ENCODE measurements at places on chromosomes 1 and 21. TPM values are rescaled to one million over a fixed set of nuclear protein-coding genes. Genes with fewer than 3 reads are reported as not detected.

The OVAAL gene
- not detected for total RNA-seq

The CCDC17 gene
- 5.1 TPM for total RNA-seq

The CTSS gene
- total RNA-seq = 0.11 TPM

The SMIM1 gene
- 10.3 TPM for total RNA-seq

The COA7 gene
- 7.3 TPM for total RNA-seq

The DEGS1 gene
- total RNA-seq = 28.9 TPM

The MPZ gene
- 2.0 TPM for total RNA-seq

The CAMK1G gene
- 0.50 TPM for total RNA-seq

The ZBTB8B gene
- 2.7 TPM for total RNA-seq

The CGN gene
- total RNA-seq = 32.6 TPM

The CYP4B1 gene
- total RNA-seq = 0.92 TPM

The SERINC2 gene
- 35.1 TPM for total RNA-seq

The C1orf185 gene
- not detected for total RNA-seq

The TNFSF18 gene
- total RNA-seq = not detected

The HCRTR1 gene
- total RNA-seq = not detected

The CSMD2 gene
- total RNA-seq = 2.1 TPM

The NOS1AP gene
- total RNA-seq = 4.8 TPM

DNA sequence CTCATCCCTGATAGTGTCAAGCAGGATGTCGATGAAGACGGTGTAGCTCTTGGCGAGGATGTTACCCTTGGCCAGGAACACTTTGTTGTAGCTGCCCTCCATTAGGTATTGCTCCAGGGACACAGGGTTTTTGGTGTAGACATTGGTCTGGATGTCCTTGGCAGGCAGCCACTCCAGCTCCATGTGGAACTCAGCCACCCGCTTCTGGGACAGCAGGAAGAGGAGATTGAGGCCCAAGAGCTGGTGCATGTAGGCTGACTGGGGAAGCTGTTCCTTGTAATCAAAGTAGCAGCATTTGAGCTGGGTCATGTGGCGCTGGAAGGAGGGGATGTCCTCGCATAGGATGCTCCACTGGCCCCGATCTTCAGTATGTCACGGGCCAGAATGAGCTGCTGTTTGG is 9.5 kb downstream of the IL6R start:
- no peaks in the 10 kb centered on the region for H3K36me3 ChIP-seq
- DNase-seq = no peak
- H3K4me1 ChIP-seq = peaks cover 4% of the 10 kb centered on the region
- no peaks in the 10 kb centered on the region for H3K27me3 ChIP-seq
- H3K4me3 ChIP-seq = no peak overlapping the region

GRCh38 chr1:43760745-43761317 is 53.5 kb downstream of the ST3GAL3 start:
- H3K4me1 ChIP-seq = peaks cover 11% of the 10 kb centered on the region
- H3K4me3 ChIP-seq = no peak overlapping the region
- no peak overlapping the region for H3K27ac ChIP-seq
- H3K36me3 ChIP-seq = no peaks in the 10 kb centered on the region
- no peaks in the 10 kb centered on the region for H3K27me3 ChIP-seq

DNA sequence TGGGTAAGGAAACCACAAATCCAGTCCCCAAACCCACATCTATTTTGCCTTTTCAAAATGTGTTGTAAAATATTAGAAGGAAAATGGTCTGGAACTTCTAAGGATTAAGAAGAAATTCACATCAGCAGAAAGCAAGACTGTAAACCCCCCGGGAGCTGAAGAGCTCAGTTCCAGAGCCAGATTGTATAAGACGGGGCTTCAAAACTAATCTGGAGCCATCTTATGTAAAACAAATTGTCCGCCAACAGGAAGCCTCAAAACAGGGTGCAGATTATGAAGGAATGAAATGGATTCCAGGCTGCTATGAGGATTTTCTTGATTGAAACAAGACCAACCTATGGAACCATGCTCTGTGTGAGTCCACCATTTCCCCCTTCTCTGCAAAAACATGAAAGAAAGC is 25.1 kb upstream of the HUNK start:
- no peaks in the 10 kb centered on the region for H3K4me1 ChIP-seq
- DNase-seq = no peak
- no peaks in the 10 kb centered on the region for H3K36me3 ChIP-seq
- no peaks in the 10 kb centered on the region for H3K27me3 ChIP-seq
- no peak overlapping the region for H3K4me3 ChIP-seq

DNA sequence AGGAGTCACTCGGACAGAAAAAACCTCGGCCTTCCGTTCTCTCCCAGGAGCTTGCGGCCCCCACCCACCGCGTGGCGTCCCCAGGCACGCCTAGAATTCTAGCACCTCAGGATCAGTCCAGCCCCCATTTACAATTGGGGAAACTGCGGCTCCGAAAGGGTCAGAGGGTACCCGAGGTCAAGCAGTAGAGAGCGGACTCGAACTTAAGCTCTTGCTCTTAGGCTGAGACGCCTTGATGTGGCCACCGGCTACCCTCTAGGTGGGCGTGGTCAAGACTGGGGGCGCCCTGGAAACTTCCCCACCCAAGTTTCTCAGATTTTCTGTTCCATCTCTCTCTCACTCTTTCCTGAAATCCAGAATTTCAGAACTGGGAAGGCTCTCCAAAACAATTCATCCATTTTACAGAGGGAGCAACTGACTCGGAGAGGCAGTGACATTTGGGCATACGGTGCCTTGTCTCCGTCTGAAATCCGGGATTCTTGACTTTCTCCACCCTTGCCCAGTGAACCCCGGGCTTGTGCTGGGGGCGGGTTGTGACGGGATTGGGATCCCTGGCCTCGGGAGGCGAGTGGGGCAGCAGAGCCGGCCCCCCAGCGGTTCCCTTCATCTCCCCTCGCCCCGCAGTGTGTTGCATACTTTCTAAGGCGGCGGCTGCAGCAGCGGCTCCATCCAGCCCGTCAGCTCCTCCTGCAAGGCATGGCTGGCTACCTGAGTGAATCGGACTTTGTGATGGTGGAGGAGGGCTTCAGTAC is 777 bp downstream of the AZIN2 start:
- H3K27me3 ChIP-seq = peaks cover 51% of the 10 kb centered on the region
- peak overlapping the region; percentile 83 for H3K4me3 ChIP-seq
- H3K4me1 ChIP-seq = no peaks in the 10 kb centered on the region
- no peaks in the 10 kb centered on the region for H3K36me3 ChIP-seq
- no peak overlapping the region for H3K27ac ChIP-seq
- peak; percentile 71 for DNase-seq

DNA sequence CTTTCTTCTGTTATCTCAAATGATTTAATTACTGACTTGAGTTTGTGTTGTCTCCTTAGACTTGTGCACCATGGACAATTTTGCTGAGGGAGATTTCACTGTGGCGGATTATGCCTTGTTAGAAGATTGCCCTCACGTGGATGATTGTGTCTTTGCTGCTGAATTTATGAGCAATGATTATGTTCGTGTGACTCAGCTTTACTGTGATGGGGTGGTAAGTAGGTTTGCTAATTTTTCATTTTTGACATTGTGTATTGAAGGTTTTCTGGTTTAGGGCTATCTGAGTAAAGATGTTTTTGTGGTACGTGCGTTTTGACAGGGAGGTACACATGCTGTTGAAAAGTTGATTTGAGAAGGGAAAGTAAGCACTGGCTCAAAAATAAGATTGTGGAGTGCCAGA is 14.1 kb downstream of the TTC3 start:
- peaks cover 62% of the 10 kb centered on the region for H3K36me3 ChIP-seq
- no peak for DNase-seq
- H3K4me1 ChIP-seq = no peaks in the 10 kb centered on the region

DNA sequence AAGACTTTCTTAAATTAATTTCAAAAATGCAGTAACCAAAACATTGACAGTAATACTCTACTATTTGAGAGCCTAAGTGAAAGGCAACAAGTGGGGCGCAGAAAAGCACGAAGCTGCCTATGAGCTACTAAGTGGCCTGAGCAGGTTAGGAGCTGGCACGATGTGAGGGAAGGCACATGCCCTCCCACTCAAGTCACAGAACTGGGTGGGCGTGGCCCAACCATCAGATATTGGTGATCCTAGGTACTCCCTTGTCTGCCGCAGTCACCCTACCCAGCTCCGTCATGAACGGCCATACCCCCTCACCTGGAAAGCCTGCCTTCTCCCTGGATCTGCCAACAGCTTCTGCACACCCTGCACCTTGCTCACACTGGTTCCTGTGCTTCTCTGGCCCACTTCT is 40.8 kb downstream of the SSBP3 start:
- no peak for DNase-seq
- H3K4me1 ChIP-seq = peaks cover 30% of the 10 kb centered on the region
- no peaks in the 10 kb centered on the region for H3K27me3 ChIP-seq
- H3K36me3 ChIP-seq = peaks cover 88% of the 10 kb centered on the region
- no peak overlapping the region for H3K27ac ChIP-seq

GRCh38 chr1:155245163-155245524 is 10.1 kb downstream of the ENTREP3 start:
- no peaks in the 10 kb centered on the region for H3K4me1 ChIP-seq
- peak overlapping the region; percentile 89 for H3K4me3 ChIP-seq
- no peaks in the 10 kb centered on the region for H3K27me3 ChIP-seq
- peak overlapping the region; percentile 89 for H3K27ac ChIP-seq

- H3K27ac ChIP-seq = no peak overlapping the region
- H3K27me3 ChIP-seq = no peaks in the 10 kb centered on the region
- H3K36me3 ChIP-seq = no peaks in the 10 kb centered on the region
- no peak for DNase-seq
- no peak overlapping the region for H3K4me3 ChIP-seq
These were observed 1634.1 kb downstream of the PLA2G4A start for GRCh38 chr1:188462837-188463236.

GRCh38 chr1:46110521-46110920 is 21.9 kb downstream of the PIK3R3 start:
- H3K27me3 ChIP-seq = no peaks in the 10 kb centered on the region
- no peak overlapping the region for H3K27ac ChIP-seq
- no peak overlapping the region for H3K4me3 ChIP-seq
- DNase-seq = no peak

- no peak overlapping the region for H3K4me3 ChIP-seq
- no peaks in the 10 kb centered on the region for H3K27me3 ChIP-seq
- no peaks in the 10 kb centered on the region for H3K36me3 ChIP-seq
These were observed 17.6 kb downstream of the NOS1AP start for GRCh38 chr1:162087111-162087510.

GRCh38 chr1:54220004-54220811 is 20.2 kb downstream of the MRPL37 start:
- H3K27me3 ChIP-seq = no peaks in the 10 kb centered on the region

- H3K4me3 ChIP-seq = no peak overlapping the region
- no peak overlapping the region for H3K27ac ChIP-seq
- no peak for DNase-seq
- H3K27me3 ChIP-seq = no peaks in the 10 kb centered on the region
- no peaks in the 10 kb centered on the region for H3K4me1 ChIP-seq
These were observed 7.0 kb downstream of the TMPRSS3 start for GRCh38 chr21:42388740-42389448.

DNA sequence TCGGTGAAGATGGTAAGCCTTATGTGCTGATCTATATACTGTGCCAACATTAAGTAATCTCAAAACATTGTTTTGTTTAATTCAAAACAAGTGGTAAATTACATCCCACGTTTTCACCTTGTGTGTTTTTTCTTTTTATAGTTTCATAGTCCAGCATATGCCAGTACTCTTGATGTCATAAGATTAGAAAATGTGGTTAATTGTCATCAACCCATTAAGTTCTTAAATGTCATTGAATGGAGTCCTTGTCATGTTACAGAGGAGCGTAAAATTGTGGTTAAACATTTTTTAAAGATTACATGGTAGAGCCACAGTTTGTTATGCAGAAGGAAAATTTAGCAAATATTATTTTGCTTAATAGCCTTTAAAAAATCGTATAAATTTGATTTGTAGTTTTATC is 93.1 kb downstream of the FNBP1L start:
- DNase-seq = no peak
- H3K4me3 ChIP-seq = no peak overlapping the region
- H3K27ac ChIP-seq = no peak overlapping the region

DNA sequence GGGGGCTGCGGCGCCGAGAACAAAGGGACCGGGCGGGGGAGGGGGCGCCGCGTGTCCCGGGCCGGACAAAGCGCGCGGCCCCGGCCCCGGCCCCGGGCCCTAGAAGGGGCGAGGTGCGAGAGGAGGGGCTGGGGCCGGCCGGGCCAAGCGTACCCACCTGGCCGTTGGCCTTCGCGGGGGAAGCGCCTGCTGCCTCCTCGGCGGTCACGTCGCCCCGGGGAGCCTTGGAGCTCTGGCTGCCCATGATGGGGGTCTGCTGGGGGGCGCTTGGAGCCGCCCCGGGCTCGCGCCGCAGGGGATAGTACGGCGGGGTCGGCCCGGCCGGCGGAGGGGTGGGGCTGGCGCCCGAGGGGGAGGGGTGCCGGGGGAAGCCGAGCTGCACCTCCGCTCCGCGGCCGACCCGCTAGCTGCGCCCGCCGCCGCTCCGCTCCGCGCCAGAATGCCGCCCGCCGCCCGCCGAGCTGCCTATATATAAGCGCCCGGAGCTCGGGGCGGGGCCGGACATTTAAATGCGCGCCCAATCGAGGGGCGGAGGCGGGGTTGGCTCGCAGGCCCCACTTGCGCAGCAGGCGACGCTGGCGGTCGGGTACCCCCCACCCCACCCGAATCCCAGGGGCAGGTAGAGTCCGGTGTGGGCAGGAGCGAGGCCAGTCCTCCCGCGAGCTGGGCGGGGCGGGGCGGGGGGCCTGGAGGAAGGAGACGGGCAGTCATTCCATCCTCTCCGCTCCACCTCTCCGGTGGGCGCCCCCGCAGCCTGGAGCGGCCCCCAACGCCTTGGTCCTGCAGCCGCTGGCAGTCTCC is at the start of gene MARCKSL1:
Gene MARCKSL1 (minus strand): TSS at position 444 of the 801 bp plus-strand sequence. CDS start 200 bp downstream, at position 244.
- H3K36me3 ChIP-seq = peaks cover 39% of the 10 kb centered on the region
- no peaks in the 10 kb centered on the region for H3K4me1 ChIP-seq
- H3K27ac ChIP-seq = peak within 1 kb of the TSS; percentile 96
- peak within 1 kb of the TSS; percentile 97 for H3K4me3 ChIP-seq
- peak; percentile 94 for DNase-seq

DNA sequence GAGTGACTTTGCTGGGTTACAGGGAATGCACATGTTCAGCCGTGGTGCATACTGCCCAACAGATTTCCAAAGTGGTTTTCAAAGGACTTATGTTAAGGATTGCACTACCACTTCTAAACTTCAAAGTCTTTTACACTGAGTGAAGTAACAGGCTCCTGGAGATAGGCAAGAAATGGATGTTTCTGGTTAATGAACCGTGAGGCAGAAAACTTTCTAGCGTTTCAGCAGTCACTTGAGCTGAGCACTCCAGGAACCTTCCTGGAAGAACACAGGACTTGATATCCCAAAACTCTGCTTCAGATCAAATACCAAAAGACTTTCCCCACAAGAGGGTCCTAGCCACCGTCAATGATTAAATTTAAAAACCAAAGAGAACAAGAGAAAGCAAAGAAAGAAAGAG is 74.3 kb upstream of the ATP1A1 start:
- H3K4me1 ChIP-seq = no peaks in the 10 kb centered on the region
- H3K27ac ChIP-seq = no peak overlapping the region
- H3K4me3 ChIP-seq = no peak overlapping the region
- no peaks in the 10 kb centered on the region for H3K36me3 ChIP-seq
- no peak for DNase-seq

GRCh38 chr1:157390651-157391050 is 161.7 kb downstream of the FCRL5 start:
- no peak for DNase-seq
- H3K4me1 ChIP-seq = peaks cover 8% of the 10 kb centered on the region
- H3K27me3 ChIP-seq = no peaks in the 10 kb centered on the region
- H3K27ac ChIP-seq = no peak overlapping the region
- H3K36me3 ChIP-seq = no peaks in the 10 kb centered on the region

- no peak overlapping the region for H3K27ac ChIP-seq
- DNase-seq = no peak
- peaks cover 7% of the 10 kb centered on the region for H3K4me1 ChIP-seq
- no peak overlapping the region for H3K4me3 ChIP-seq
These were observed 9.4 kb downstream of the TIAM1 start for GRCh38 chr21:31334648-31335121.

GRCh38 chr1:194300776-194301175 is 1114.4 kb upstream of the B3GALT2 start:
- DNase-seq = no peak
- no peak overlapping the region for H3K27ac ChIP-seq
- H3K27me3 ChIP-seq = no peaks in the 10 kb centered on the region
- no peaks in the 10 kb centered on the region for H3K36me3 ChIP-seq
- no peak overlapping the region for H3K4me3 ChIP-seq
